ENCODE measurements at places on chromosomes 3 and 15.

GRCh38 chr3:172846103-172846561 is 95.6 kb downstream of the ECT2 start:
- DNase-seq, result no peak

DNA sequence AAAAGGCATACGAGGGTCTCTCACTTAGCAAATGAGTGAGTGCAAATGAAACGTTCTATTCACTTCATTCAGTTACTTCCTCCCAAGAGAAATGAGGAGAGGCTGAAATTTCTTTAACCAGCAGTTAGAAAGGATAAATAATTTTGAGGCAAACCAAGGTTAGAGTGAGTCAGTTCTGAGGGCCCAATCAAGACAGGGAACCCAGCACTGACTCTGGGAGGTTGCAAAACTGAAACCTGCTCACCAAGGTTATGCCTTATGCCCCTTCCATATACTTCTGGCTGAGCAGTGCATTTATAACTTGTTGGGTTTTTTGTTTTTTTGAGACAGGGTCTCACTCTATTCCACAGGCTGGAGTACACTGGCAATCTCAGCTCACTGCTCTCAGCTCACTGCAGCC is 4.5 kb upstream of the RPSA start:
- no peak for DNase-seq

DNA sequence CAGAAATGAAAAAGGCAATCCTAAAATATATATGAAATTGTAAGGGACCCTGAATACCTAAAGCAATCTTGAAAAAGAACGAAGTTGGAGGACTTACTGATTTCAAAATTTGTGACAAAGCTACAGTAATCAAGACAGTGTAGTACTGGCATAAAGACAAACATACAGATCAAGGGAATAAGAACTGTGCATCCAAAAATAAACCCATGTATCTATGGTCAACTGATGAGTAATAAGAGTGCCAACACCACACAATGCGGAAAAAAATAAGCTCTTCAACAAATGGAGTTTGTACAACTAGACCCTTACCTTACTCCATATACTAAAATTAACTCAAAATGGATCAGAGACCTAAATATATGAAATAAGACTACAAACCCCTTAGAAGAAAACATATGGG is 29.6 kb downstream of the GSK3B start:
- no peak for DNase-seq

- no peak for DNase-seq
Observed at GRCh38 chr15:83289160-83289559, 4.7 kb upstream of the BNC1 start.

DNA sequence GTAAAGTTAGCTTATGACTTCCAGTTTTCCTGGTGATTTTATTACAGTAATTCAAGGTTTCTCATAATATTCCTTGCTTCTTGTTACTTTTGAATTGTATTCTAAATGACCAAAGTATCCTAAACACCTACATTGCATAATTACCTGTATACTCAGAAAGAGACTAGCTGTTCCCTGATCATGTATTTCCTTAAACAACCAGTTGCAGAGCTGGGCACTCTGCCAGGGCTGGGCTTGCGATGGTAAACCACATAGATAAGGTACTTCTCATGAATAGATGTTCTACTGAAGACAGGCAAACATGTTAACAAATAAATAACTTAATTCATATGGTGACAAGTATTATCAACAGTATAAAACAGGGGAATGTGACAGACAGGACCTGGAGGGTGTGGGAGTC is 142.3 kb upstream of the WNT5A start:
- no peak for DNase-seq

DNA sequence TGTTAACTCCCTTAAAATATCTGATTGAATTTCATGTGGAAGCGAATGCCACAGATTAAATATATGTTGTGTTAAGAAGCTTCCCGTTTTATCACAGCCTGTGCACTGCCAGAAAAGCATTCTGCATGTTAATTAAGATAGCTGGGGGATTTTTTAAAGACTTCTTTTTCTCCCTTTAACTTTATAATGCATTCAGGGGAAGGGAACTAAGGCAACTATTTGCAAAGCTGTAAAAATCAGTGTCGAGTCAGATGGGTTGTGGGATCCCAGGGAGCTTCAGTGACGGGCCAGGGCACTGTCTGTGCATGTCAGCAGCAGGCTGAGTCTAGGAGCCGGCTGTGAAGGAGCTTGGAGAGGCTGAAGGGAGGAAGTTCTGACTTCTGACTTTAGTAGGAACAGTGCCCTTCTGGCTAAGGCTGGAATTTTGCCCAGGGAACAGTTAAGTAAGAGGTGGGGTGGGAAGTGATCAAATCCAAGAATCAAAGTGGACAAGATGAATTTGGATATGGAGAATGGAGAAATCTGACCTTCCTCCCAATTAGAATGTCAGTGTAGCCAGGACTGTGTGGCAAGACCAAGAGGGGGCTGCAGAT is 77.7 kb downstream of the ABHD5 start:
- DNase-seq, result no peak

DNA sequence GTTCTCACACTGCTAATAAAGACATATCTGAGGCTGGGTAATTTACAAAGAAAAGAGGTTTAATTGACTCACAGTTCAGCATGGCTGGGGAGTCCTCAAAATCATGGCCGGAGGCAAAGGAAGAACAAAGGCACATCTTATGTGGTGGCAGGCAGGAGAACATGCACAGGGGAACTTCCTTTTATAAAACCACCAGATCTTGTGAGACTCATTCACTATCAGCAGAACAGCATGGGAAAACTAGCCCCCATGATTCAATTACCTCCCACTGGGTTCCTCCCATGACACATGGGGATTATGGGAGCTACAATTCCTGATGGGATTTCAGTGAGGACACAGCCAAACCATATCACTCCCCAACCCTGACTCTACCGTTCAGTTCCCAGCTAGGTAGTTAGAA is 59.7 kb upstream of the MINAR1 start:
- DNase-seq, result no peak

DNA sequence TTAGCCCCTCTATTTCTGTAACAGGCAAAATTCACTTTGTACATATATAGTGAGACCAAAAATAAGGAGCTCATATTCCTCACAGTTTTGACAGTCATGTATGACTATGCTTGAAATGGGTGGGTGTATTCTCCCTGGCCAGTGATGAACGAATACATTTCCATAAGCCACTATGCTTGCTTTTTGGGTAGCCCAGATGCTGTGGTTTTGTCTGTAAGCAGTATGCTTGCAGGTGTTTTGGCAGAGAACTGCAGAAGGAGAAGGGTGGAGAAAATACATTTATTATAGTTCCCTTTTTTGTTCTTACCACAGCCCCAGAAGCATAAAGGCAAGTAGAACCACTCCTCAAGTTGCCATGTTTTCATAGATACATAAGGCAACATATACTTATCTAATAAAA is 131.2 kb downstream of the RBMS3 start:
- DNase-seq, result no peak

GRCh38 chr3:49255112-49255511 is 21.9 kb downstream of the C3orf62 start:
- no peak for DNase-seq

DNA sequence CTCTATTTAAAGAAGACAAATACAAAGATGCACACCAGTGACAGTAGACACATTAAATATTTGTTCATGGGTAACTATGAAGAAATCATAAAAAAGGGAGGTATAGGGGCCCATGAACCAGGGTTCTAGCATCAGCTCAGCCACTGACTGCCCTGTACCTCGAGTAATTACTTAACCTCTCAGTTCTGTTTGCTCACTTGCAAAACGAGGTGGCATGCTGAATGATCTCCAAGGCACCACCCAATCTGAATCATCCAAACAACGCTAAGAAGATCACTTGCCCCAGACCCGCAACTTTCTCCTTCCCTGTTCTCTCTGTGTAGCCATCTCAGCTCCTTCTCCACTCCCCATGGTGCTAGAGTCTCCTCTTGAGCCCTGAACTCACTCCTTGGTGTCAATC is 374.7 kb downstream of the VPS13C start:
- no peak for DNase-seq

DNA sequence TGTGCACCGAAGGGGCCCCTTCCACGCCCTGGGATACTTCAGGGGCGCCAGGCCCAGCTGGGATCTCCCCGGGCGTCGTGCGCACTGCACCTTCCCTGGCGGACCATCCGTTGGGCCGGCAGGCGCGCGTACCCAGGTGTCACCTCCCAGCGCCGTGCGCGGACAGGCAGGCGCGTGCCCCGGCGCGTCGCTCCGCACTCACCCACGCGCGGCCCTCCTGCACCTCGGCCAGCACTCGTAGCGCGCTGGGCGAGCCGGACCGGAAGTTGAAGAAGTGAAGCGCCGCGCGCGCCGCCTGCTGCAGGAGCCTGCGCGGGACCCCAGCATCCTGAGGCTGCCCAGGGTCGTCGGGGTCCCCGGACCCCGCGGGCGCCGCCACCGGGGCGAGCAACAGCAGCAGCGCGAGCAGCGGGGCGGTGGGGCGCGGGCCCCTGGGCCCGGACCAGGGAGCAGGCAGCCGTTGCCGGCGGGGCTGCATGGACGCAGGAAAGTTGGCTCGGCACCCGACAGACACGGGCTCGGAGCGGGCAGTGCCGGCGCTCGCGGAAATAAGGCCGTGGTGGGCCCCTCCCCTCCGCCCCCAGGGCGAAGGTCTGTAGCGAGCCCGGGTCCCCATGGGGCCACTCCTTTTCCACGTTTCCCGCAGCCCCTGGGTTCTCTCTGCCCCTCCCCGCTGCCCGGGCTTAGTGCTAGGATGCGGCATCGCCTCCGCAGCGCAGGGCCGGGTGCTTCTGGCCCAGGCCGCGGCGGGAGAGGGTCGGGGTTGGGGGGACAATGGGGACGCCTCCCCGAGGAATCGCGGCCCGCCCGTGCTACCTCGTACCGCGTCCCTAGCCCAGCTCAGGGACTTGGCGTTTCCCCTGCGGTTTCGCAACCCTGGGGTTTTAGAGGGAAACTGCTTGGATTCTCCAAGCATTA is at the start of gene RARRES1:
Gene RARRES1 (minus strand): TSS at position 520 of the 918 bp plus-strand sequence. CDS start 42 bp downstream, at position 478.
- no peak for DNase-seq

GRCh38 chr15:51706291-51706690 is 25.0 kb downstream of the SCG3 start:
- no peak for DNase-seq

- no peak for DNase-seq
Observed at GRCh38 chr3:76016769-76017439, 231.6 kb upstream of the ZNF717 start.

DNA sequence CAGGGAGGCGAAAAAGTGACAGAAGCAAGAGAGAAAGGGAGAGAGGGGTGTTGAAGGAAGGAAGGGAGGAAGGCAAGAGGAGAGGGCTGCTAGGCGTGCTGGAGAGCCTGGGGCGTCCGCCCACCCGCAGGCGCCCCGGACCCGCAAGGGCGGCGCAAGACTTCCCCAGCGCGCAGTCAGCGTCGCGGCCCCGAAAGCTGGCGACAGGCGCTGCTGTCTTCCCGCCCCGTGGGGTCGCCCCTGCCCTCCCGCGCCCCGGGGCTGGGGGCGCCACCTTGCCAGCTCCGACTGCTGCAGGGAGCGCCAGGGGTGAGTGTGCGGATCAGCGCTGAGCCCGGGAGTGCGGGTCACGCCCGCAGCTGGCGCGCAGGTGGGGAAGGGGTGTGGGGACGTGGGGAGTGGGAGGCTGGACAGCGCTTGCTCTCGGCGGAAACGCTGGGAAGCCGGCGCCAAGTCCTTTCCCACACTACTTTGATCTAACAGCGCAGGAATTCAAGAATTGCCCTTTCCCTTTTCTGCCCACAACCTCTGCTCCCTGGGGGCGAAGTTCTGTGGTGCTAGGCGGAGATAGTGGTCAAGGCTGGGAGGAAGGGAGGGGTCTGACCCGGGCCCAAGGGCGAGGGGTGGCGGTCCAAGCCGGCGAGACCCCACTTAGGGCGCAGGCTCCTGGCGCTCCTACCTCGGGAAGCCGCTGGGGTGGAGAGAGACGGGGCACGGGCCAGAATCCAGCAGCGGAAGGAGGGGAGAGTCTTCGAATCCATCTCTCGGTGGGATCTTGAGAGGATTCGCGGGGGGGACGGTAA is 266.1 kb downstream of the CGGBP1 start:
- DNase-seq, result no peak

GRCh38 chr15:63979262-63979793 is 67.0 kb downstream of the DAPK2 start:
- DNase-seq, result no peak

- DNase-seq, result no peak
Observed at GRCh38 chr3:127443581-127444375, 146.8 kb downstream of the TPRA1 start.

DNA sequence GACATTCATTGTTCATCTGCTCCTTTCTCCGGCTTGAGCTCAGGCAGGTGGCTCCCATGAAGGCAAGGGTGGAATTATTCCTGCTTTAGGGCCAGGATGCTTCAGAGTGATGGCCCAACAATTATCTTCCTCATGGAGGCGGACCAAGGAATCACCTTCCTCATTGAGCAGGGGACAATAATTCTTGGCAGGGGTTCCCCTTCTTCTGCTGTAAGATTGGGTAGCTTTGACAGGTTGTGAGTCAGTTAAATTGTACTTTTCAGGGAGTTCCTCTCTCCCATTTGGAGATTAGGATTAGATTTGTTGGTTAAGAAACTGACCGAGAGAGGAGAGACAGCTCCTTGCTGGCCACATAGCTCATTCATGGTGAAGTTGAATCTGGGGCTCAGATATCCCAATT is 31.4 kb upstream of the CD47 start:
- no peak for DNase-seq

DNA sequence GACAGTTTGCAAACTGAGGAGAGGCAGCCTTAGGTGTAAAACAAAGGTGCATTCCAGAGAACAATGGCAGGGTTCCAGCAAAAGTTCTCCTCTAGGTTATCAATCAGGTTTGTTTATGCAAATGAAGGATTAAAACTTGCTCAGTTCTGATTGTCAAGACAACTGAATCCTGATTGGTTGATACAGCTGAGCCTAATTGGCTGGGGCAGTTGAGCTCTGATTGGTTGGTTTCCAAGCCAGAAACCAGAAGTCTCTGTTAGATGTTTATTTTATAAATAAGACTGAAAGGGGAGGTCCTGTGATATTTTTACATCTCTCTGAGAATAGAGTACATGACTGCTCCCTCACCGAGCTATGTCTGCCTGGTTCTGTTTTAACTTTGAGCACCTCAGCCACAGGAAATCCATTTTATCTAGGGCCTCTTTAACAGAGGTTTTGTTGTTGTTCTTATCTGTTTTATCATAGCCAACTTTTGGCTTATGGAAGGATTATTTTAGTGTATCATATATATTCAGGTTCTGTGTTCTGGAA is 37.8 kb downstream of the PPM1L start:
- no peak for DNase-seq

- DNase-seq, result no peak
Observed at GRCh38 chr3:30495172-30496065, 111.0 kb upstream of the TGFBR2 start.

- no peak for DNase-seq
Observed at GRCh38 chr3:22319446-22319845, 568.4 kb upstream of the ZNF385D start.

- no peak for DNase-seq
Observed at GRCh38 chr3:149479621-149480325, 5.3 kb downstream of the TM4SF4 start.

All from stimulated activated CD4-positive, alpha-beta T cell treated with anti-CD3 and anti-CD28 coated beads, TNF-alpha, amount 100 ng/mL, for 1 hour (primary cell).